NT2/D1 (cell line): ENCODE measurements at places on chromosomes 4 and X.

DNA sequence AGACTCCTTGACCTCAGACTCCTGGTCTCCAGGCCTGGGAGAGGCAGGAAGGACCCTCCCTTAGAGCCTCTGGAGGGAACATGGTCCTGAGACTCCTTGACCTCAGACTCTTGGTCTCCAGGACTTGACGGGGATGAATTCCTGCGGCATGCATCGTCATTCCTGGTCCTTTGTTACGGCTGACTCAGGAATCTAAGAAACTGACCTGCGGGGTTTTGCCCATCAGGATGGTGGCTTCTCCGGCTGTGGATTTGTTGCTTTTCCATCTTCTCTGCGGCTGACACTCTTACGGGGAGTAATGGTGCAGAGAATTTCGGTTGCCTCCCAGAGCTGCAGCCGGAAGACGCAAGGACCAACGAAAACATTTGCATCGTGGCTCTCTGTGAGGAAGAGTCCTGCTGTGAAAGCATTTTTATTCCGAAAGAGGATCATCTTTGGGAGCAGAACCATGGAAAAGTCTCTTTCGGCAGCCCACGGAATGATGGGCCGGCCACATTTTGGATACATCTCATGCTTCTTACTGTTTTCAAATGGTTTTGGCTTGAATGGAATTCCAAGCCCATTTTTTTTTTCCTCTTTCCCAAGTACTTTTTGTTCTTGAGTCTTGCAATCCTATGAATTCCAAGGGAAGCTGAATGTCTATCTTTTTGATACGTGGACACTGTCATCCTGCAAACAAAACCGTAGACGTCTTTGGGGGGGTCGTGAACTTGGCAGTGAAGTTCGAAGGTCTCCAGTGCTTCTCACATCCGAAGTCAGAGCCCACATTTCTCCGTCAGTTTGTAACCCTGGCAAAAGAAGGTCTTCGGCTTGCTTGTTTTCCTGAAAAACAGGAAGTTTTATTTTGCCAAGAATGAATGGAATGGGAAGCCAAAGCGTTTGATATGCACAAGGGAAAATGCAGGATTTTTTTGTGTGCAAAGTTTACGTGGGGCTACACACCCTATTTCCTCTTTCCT is 36.5 kb downstream of the SHOX start:
- DNase-seq, result peak; percentile 67

GRCh38 chr4:43682551-43682950 is 766.1 kb downstream of the KCTD8 start:
- DNase-seq, result no peak

GRCh38 chr4:92520563-92520962 is 216.8 kb downstream of the GRID2 start:
- peak; percentile 74 for DNase-seq

- no peak for DNase-seq
These were observed 27.1 kb upstream of the NSUN7 start for GRCh38 chr4:40722576-40723161.

DNA sequence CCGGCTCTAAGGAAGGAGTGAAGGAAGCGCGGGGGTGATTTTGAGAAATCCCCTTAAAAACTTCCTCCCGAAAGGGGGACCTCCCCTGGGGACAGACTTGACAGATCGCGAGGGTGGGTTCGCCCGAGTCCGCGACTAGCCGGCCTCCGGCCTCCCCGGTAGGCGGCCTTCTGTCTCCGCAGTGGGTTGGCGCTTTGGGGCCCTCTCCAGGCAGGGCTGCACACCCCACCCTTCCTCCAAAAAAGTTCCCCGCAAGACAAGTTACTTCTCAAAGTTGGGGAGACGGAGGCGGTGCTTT is 24.8 kb downstream of the HOPX start:
- no peak for DNase-seq

- no peak for DNase-seq
These were observed 31.0 kb downstream of the MTHFD2L start for GRCh38 chr4:74188912-74189311.

DNA sequence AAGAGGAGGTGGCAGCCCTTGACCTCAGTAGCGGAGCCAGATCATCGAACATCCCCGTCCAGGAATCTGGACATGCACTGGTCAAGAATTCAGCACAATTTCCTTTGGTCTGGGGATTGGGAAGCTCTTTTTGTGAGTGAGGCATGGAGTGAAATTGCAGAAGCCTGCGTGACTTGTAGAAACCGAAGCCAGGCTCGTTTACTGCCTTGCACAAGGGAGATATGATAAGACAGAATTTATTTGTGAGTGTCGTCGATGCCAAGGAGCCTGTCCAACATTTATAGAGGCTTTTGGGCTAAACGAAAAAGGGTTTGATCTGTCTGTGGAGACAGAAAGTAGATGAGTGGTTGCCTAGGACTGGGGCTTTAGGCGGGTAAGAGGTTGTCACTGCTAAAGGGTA is 50.6 kb downstream of the TBL1X start:
- no peak for DNase-seq

DNA sequence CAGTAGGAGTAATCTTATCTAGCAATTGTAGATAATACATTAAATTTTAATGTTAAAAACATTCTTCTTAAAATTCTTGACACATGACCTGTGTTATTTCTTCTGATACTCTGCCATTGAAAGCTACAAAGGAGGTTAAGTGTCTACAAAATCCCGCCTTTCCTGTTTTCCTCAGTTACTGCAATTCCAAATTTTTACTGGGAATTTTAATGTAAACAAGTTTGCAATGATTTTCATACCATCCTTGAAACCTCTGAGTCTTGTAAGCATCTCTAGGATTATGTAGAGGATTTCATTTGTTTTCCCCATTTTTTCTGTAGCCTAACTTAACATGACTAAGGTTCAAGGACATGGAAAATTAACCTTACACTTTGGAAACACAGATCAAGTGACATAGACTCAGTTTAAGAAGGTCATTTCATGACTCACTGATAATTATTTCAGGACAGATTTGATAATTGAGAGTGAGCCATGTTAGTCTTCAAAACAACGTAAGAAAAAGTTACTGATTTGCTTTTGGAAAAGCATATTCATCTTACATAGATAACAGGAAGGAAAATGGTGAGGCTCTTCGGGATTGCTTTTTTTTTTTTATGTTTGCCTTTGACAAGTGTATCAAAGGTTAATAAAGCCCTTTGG is 39.6 kb upstream of the PDLIM5 start:
- DNase-seq, result no peak

DNA sequence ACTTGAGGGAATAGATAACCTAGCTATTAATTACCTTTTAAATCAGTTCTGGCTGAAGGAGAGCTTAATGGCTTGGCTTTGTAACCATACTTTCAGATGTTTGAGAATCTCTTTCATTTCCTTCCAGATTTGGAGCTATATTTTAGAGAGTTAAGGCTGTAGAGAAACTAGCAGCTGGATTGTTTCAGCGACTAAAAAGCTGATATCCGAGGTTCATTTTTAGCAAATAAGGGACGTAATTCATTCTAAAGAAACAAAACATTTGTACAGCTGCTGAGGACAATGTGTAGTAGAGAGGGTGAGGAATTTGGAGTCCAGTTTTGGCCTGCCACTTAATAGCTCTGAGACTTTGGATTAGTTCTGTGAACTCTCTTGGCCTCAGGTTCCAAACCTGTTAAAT is 12.2 kb downstream of the OSTC start:
- DNase-seq, result no peak

DNA sequence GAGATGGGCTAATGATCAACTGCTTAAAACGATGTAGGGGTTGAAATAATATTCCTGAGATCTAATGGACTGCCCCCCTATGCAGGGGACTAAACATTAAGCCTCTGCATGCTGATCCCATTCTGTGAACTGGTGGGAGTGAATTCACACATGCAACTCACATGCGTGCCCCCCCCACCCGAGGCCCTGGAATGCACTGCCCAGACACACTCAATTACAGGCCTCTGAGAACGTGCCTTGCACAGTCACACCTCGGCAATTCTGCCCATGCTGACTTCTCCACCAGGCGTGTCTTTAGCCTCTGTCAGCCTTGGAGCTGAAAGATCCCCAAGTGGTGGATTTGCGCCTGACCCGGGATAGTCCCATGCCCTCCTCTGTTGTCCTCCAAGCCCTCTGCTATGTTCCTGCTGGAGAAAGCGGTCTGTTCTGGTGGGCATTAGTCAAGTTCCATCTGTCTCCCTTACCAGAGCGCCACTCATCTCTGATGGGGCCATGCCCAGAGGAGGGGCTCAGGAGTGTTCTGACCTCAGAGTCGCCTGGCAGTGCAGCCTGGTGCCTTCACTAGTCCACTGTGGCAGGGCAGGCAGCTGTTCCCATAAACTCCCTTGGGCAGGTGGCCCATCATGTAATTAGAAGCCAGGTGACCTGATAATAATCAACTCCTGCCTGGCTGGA is 86.5 kb downstream of the DRD5 start:
- DNase-seq, result no peak

- no peak for DNase-seq
These were observed 187.7 kb upstream of the BOD1L1 start for GRCh38 chr4:13815231-13815630.

- no peak for DNase-seq
These were observed 140.1 kb downstream of the ANK2 start for GRCh38 chr4:113189546-113189945.

DNA sequence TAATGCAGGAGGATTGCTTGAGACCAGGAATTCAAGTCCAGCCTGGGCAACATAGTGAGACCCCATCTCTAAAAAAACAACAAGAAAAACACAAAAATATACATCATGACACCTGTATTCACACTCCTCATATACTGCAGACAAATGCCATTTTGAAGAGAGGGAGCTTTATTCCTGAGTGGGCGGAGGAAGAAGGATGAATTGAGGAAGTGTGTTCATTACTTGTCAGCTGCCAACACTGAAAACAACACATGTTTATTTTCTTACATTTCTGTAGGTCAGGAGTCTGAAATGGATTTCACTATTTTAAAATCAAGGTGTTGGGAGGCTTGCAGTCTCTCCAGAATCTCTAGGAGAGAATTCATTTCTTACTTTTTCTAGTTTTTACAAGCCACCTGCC is 47.2 kb upstream of the CD99 start:
- no peak for DNase-seq

- DNase-seq, result no peak
These were observed 12.2 kb downstream of the RGS12 start for GRCh38 chr4:3304831-3305609.

- DNase-seq, result no peak
These were observed 197.0 kb downstream of the ADGRL3 start for GRCh38 chr4:61397174-61397573.

DNA sequence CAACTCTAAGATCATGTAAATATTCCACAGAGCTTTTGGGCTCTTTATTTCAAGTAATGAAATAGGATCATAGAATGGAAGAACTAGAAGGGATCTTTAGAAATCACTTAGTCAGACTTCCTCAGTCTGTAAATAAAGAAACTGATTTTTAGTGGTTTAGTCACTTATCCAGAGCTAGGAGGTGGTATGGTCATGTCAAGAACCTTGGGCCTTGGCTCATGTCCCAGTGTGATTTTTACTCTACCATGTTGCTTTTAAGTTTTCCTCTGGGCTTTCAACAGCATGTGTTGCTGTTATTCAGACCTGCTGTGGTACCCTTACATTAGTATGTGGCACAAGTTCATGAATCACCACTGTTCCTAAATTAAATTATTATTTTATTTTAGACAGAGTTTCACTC is 184.9 kb downstream of the FRAS1 start:
- DNase-seq, result no peak
